ENCODE measurements at places on chromosomes 11 and 22. TPM values are rescaled to one million over a fixed set of nuclear protein-coding genes. Genes with fewer than 3 reads are reported as not detected.

PTGDR2 gene
- not detected for total RNA-seq

PLA2G6 gene
- total RNA-seq, result 24.0 TPM

GRCh38 chr22:48084729-48085050 is 1322.2 kb downstream of the TBC1D22A start:
- no peak for DNase-seq
- no peak overlapping the region for H3K4me3 ChIP-seq
- H3K36me3 ChIP-seq, result no peaks in the 10 kb centered on the region
- no peak overlapping the region for H3K27ac ChIP-seq

GRCh38 chr11:11391796-11392463 is 38.9 kb upstream of the CSNK2A3 start:
- no peaks in the 10 kb centered on the region for H3K36me3 ChIP-seq
- DNase-seq, result no peak
- no peaks in the 10 kb centered on the region for H3K27me3 ChIP-seq
- H3K4me1 ChIP-seq, result peaks cover 9% of the 10 kb centered on the region
- no peak overlapping the region for H3K4me3 ChIP-seq

DNA sequence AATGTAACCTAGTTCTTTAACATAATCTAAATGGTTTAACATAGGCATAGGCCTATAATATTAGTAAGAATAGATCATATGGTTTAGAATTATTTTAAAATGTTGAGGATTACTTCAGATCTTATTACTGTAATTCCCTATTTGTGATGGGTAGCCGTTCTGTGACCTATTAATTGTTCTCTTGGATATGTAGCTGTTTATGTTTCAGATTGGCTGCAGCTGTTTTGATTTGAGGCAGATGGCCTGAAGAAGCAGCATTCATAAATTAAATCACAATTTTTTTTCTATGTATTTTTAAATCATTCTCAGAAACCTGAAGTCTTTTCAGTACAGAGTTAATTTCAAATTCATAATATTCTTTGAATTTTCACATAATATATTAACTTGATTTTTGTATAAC is 104.5 kb downstream of the PDE3B start:
- no peaks in the 10 kb centered on the region for H3K27me3 ChIP-seq
- no peaks in the 10 kb centered on the region for H3K4me1 ChIP-seq
- H3K4me3 ChIP-seq, result no peak overlapping the region

GRCh38 chr11:64291262-64291751 is at the start of gene KCNK4:
TSS of gene KCNK4 (plus strand) at chr11:64291302. CDS start at chr11:64293019, 1,717 bp downstream.
- peaks cover 20% of the 10 kb centered on the region for H3K4me1 ChIP-seq
- no peak within 1 kb of the TSS for H3K27ac ChIP-seq
- peak within 1 kb of the TSS; percentile 33 for H3K4me3 ChIP-seq
- DNase-seq, result no peak
- H3K36me3 ChIP-seq, result no peaks in the 10 kb centered on the region
- H3K27me3 ChIP-seq, result peaks cover 40% of the 10 kb centered on the region

All from stomach (tissue), 19 donors.